GM23338 (cell line): ENCODE measurements at places on chromosomes 7 and 10.

- no peak for DNase-seq
Observed at GRCh38 chr10:29555091-29555745, 79.6 kb downstream of the SVIL start.

DNA sequence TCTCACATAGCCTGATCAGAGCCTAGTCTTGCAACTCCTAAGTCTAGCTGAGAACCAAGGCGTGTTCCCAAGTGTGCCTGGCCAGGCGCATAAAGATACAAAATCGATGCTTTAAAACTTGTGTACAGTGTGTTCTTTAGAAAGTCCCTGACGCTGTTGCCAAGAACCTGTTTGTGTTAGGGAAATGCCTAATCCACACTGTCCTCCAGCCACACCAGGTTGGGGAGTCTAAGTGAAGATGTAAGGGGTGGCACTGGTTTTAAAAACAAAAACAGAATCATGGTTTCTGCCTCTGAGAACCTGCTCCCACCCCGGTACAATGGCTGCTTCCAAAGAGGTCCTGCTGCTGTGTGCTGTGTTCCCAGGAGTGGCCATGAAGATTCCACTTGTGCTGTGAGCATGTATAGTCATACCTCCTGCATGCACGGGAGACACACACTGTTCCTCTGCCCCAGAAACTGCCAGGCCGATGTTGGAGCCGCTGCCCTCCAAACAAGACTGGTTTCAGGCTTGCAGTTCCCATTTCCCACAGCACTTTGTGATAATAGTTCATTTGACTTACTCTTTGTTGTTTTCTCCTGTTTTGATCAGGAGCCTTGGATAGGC lies 88.5 kb downstream of the CCNY start:
- no peak for DNase-seq

GRCh38 chr7:111953611-111954010 lies 252.6 kb downstream of the DOCK4 start:
- peak; percentile 45 for DNase-seq

DNA sequence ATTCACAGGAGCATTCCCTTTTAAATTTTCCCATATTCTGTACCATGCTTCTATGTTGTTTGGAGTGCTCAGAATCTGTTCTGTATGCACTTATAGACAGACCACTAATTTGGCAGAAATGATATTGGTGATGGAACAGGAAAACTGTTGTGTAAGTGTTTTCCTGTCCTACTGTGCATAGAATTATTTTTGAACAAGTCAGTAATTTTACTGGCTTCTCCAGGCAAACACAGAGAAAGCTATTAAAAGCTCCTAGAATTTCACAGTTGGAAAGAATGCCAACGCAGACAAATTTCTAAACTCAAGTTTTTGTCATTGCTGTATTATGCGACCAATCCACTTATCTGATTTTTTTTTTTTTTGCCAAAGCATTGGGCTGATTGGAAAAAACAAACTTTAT lies 55.7 kb downstream of the ANKMY2 start:
- no peak for DNase-seq

DNA sequence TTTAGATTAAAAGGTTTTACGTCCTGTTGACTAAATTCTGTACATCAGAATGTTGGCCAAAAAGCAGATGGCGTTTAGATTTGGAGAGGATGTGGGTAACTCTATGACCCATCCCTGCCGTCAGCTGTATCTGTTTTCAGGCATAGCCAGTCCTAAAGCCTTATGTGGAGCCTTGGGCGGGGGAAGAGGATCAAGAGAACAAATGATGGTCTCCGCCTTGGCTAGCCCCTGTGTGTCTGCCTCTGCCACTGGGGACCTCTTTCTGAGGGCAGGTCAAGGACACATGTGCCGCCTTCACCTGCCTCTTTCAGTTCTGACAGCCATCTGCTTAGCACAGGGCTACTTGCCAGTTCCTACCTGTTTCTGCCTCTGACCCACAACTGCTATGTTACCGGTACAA lies 24.1 kb downstream of the PDSS1 start:
- no peak for DNase-seq

DNA sequence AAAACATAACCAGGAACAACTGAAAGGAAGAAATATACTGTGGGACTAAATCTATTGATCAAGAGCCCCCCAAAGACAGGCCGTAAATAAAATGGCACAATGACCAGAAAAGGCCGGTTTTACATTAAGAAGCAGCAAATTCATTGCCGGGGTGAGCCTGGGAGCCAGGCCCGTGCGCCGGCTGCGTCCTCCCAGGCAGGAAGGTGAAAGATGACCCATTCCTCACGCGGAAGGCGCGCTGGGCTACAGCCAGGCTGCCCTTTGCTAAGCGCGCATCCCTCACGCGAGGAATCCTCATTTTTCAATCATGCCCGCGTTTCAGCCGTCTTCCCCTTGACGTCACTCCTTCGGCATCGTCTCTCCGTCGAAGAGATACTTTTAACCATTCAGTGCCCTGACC lies 47.6 kb upstream of the MGMT start:
- DNase-seq, result no peak

DNA sequence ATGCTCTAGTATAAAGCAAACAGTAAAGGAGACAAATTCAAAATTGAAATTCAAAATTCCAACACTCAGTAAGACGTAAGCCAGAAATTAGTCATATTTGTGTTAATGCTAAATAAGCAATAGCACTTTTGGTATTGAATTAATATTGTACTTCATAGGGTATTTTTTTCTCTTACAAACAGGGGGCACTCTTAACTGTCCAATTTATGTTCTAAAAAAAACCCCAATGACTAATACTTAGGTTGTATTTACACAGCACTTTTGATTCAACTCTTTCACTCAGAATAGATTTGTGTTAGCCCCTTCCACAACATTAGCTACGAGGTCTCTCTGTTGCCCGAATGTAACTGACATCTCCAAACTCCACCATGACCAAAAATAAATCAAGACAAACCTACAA lies 284.9 kb upstream of the COBL start:
- no peak for DNase-seq

DNA sequence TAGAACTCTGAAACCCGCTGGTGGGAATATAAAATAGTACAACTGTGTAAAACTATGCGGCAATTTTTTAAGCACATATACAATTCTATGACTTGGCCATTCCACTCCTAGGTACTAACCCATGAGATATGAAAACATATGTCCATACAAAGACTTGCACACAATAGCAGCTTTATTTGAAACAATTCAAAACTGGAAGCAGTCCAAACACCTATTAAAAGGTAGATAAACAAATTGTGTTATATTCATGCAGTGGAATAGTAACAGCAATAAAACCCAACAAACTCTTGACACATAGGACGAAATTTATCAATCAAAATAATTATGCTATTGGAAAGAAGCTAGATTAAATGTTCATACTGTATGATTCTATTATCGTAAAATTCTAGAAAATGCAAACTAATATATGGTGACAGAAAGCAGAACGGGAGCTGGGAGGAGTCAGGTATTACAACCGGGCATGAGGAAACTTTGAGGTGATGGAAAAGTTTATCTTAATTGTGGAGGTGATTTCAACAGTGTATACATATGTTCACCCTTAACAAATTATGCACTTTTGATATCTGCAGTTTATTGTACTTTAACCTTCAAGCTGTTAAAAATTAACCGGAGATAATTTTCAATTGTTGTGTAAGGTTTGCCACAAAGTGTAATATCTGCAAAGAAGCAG lies 803 bp upstream of the STK31 start:
- no peak for DNase-seq

- DNase-seq, result no peak
Observed at GRCh38 chr7:2864204-2864985, 20.3 kb upstream of the GNA12 start.

- DNase-seq, result no peak
Observed at GRCh38 chr10:116685807-116686206, 56.6 kb downstream of the HSPA12A start.

GRCh38 chr10:3258394-3258793 lies 85.8 kb upstream of the PITRM1 start:
- no peak for DNase-seq
